T-helper 2 cell (primary cell): ENCODE measurements at places on chromosomes 2 and 18.

- DNase-seq = no peak
These were observed 64.4 kb upstream of the NOSTRIN start for GRCh38 chr2:168738062-168738461.

GRCh38 chr2:3184167-3184566, 193.5 kb downstream of the EIPR1 start:
- DNase-seq = no peak

- DNase-seq = no peak
These were observed 349.8 kb downstream of the TNS1 start for GRCh38 chr2:217652761-217653639.

GRCh38 chr2:190858817-190859216, 21.8 kb upstream of the GLS start:
- DNase-seq = no peak

GRCh38 chr2:126827371-126827770, 71.3 kb upstream of the TEX51 start:
- no peak for DNase-seq

- no peak for DNase-seq
These were observed 50.9 kb upstream of the OTOF start for GRCh38 chr2:26528836-26529235.

GRCh38 chr18:2150566-2150965, 420.7 kb downstream of the METTL4 start:
- DNase-seq = no peak

DNA sequence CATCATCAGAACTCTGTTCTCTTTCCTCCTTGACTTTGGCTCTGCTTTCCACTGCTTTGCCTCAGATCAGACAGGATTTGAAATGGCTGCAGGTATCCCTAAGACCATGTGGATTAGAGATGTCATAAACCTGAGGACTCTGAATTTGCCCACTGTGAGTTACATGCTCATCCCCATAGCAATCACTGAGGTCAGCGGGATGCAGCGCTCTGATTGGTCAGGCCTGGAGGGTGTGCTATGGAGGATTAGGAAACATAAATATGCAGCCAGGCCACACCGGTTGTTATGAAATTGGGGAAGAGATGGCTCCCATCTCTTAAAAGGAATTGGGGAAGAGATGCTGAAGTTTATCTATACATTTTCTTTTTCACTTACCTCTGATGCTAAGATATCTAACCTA, 73.7 kb upstream of the DNAJC10 start:
- no peak for DNase-seq

- DNase-seq = no peak
These were observed 8.2 kb downstream of the SCTR start for GRCh38 chr2:119516121-119516520.

GRCh38 chr2:165402162-165402561, 67.3 kb upstream of the CSRNP3 start:
- DNase-seq = no peak

- DNase-seq = no peak
These were observed 7.2 kb downstream of the RND3 start for GRCh38 chr2:150480241-150480640.

- no peak for DNase-seq
These were observed 8.7 kb downstream of the NETO1 start for GRCh38 chr18:72859088-72859487.

DNA sequence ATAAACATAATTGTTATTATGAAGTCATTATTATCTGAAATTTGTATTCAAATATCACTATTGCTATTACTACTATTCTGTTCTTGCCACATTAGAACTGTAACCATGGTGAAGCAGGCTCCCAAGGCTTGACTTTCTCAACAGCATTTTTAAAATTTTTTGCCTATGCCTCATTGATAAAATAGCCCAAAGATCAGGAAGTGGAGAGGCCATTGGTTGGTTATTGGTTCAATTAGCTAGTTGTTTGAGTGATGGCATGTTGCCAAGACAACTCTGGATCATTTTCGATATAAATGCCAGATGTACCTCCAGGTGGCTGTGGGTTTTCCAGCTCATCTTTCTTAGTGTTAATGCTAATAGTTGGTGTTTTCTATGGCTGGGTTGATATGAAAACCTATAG, 513.5 kb downstream of the TRIB2 start:
- no peak for DNase-seq

- DNase-seq = no peak
These were observed 75.8 kb downstream of the ASAP2 start for GRCh38 chr2:9282128-9283112.

GRCh38 chr2:165474619-165475276, 5.2 kb downstream of the CSRNP3 start:
- no peak for DNase-seq

- DNase-seq = peak; percentile 62
These were observed 79.4 kb upstream of the ASB18 start for GRCh38 chr2:236343400-236344161.

DNA sequence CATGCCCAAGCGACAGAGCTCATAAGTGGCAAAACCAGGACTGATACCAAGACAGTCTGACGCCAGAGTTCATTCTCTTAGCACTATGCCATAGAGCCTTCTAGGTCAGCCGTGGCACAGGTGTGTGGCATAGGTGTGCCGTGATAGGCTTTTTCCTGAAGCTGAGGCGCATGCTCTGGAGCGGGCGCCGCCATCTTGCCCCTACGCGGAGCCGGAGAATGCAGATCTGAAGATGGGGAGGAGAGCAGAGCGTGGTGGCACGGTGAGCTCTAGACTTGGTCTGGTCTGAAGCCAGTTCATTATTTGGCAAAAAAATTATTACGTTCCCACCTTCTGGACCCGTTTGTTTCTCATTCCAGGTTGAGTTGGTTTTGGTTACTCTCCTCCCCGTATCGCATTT, 16.6 kb downstream of the MCFD2 start:
- no peak for DNase-seq

GRCh38 chr2:70085711-70086277, 1.5 kb upstream of the PCBP1 start:
- DNase-seq = no peak

DNA sequence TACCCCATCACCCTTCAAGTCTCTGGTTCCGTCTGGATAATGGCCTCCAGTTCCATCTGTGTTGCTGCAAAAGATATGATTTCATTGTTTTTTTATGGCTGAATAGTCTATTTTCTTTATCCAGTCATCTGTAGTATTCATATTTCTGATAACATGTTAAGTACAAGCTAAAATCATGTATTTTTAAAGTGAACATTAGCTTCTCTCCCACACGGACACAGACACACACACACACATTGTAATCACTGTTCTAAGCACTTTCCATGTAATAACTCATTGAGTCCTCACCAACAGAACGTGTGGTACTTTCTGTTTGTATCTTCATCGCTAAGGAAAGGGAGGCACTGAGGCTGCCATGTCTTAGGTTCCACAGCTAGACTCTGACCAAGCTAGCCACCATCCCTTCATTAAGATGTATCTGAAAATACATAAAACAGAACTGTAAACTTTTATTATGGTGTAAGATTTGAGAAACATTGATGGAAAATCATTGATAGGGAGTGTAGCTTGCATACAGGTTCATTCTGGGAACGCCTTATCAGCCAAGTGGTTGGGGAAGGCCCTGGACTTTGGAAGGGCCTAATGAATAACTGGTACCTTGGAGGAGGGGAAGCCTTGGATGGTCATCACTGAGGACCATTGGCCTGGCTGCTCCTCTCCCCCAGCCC, 8.1 kb downstream of the NCK2 start:
- no peak for DNase-seq

DNA sequence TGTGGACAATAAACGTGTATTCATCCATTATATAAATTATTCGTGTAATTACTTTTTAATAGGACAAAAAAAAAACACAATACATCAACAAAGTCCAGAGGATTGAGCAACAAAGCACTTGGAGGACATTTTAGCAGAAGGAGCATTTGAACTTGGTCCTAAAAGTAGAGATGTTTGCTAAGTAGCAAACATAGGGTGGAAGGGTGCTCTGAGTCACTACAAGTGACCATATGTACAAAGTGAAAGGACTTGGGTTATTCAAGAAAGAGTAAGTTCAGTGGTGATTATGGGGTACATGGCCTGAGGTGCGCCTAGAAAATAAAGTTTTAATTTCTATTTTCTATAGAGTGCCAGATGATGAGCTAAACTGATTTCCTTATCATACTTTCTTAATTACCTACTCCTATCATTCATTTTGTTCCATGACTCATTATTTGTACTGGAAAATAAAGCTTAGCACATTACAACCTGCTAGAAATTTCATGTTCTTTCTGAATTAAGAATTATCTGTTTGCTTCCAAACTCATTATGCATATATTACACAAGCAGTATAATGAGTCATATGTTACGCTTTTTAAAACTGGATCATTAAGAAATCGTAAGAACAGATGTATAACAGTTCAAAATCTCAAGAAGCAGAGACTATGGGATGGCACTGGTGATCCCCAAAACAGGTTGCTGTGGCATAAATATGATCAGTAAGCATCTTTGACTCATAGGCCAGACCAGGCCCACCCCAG, 13.1 kb upstream of the PPP1R1C start:
- no peak for DNase-seq

DNA sequence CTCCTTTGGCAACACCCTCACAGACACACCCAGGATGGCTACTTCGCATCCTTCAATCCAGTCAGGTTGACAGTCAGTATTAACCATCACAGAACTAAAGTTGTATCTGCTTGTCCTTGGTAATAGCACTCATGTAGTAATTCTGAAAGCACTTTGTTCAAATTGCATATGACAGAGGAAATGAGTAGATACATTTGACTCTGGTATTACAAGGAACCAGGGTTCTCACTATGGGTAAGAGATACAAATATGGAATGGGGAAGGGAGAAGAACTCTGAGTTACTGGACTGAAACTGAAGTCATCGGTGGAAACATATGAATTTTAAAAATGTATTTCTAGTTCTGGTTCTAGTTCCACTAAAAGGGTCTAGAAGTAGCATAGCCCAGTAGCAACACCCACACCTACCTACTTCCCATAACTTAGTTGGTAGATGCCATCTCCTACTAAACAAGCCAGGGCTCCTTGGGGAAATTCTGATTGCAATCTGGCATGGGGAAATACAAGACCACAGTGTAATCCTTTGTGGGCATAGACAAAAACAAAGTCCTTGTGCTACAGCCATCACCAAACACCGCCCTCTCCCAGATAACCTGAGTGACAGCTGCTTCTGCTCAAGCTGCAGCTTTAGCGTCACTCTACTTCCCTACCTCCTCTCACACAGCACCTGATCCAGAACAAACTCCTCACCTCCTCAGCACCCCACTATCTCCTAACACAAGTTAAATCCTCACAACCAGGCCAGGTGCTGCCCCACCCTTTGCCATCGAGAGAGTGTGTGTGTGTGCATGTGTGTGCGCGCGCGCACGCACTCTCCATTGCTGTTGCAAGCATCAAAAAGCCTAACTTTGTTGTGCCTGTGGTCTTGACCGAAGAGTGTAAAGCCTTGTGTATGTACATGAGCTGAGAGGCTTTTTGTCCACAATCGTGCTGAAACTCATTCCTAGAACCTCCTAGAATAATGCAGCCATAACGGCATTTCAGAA, 31.4 kb upstream of the CD226 start:
- no peak for DNase-seq

DNA sequence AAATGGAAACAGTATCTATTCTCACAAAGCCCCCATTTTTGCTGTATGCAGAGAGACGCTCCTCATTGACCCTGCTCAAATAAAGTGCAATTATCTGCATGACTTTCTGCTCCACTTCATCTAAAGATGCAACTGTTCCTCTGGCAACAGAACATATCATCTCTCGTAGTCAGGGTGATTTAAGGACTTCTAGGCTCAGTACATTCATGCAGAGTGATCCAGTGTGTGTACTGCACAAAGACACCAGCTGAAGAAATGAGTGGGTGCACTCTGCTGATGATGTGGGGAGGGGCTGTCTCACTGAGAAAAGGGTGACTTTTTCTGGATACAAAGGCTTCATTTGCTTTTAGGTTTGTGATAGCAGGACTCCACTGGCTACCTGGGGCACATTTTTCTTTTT, 355.2 kb downstream of the GALNT13 start:
- no peak for DNase-seq

- no peak for DNase-seq
These were observed 113.7 kb downstream of the BCL2 start for GRCh38 chr18:63205791-63206252.

DNA sequence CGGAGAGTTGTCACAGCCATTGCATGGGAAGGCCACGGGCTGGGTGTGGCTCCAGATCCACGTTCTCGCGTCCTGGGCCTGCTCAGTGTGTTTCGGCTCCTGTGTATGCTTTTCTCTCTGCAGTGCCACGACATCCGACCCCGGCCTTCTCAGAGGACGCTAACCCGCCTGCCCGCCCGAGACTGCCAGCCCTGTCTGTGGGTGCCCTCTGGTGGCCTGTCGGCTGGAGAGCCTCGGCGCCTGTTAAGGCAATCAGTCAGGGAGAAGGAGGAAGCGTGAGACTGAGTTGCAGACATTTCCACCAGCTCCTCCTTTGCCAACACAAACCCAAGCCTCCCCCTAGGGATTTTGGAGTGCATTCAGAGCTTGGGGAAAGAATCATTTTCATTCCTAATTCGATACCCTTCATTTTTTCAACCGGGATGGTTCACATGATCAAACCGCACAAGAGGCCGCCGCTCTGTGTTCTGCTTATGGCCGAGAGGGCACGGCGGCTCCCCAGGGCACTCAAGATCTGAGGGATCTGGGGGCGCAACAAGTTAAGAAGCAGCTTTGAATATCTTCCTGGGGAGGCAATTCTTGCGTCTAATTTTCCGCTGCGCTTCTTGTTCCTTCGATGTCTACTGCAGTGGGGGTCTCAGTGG, 37.5 kb upstream of the ZBTB7C start:
- DNase-seq = no peak

- DNase-seq = no peak
These were observed 188.8 kb downstream of the EN1 start for GRCh38 chr2:118658596-118659198.

- DNase-seq = no peak
These were observed 7.1 kb upstream of the KLF11 start for GRCh38 chr2:10036095-10036884.

DNA sequence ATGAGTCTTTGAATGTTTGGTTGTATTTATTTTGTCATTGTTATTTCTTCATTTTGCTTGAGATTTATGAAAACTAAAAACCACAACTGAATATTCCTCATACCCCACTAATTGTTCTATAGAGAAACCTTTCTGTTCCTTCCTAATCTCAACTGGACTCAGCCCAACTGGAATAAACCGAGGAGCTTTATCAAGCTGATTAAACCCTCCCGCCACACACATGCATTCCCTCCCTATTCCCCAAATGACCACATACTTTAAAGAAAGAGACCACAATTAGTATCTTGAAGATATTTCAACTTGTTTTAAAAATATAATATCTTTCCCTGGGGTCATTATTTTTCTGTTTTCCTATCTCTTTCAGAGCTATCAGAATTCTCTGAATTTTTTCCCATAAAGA, 107.5 kb downstream of the OSR1 start:
- DNase-seq = no peak
